NCI-H1417 (cell line): ENCODE measurements at places on chromosomes 5 and 9.

GRCh38 chr5:139725073-139725830 lies 70.4 kb upstream of the PSD2 start:
- DNase-seq: no peak

- no peak for DNase-seq
Measured at GRCh38 chr9:133987946-133988665, 4.0 kb downstream of the VAV2 start.

GRCh38 chr5:122009436-122009835 lies 47.7 kb downstream of the SRFBP1 start:
- DNase-seq: no peak

DNA sequence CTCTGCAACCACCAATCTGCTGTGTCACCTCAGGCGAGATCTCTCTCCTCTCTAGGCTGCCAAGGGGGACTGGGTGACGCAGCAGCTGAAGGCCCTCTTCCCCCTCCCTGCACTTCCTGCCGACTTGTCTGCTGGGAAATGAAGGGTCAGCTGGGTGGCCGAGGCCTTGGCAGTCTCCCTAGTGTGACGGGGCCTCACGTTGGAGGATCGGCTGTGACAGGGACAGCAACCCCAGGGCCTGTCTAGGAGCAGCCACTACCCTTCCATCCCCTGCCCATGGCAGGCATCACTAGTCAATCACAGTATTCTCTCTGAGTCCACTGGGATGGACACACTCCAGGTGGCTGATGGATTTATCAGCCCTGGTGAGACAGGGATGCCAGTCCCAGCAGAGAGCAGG lies 107.3 kb upstream of the SARDH start:
- DNase-seq: peak; percentile 26

- DNase-seq: peak; percentile 56
Measured at GRCh38 chr5:159098603-159099436, 896 bp downstream of the EBF1 start.

- no peak for DNase-seq
Measured at GRCh38 chr5:73989956-73990355, 364.0 kb downstream of the ARHGEF28 start.

DNA sequence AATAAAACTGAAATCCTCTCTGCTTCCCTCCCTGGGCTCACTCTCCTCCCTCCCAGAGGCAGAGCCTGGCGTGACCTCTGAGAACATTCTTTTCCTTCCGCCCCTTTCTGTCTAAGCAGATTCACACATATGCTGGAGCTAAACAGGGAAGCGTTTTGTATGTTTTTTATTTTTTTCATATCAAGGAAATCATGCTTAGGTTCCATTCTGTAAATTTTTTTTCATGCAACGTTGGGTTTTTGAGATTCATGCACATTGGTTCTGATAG lies 20.2 kb upstream of the BARHL1 start:
- no peak for DNase-seq

GRCh38 chr9:119004618-119004990 lies 364.6 kb downstream of the BRINP1 start:
- no peak for DNase-seq

- no peak for DNase-seq
Measured at GRCh38 chr5:139443831-139444453, 4.6 kb upstream of the DNAJC18 start.

GRCh38 chr5:67081261-67081660 lies 115.3 kb downstream of the CD180 start:
- DNase-seq: no peak

DNA sequence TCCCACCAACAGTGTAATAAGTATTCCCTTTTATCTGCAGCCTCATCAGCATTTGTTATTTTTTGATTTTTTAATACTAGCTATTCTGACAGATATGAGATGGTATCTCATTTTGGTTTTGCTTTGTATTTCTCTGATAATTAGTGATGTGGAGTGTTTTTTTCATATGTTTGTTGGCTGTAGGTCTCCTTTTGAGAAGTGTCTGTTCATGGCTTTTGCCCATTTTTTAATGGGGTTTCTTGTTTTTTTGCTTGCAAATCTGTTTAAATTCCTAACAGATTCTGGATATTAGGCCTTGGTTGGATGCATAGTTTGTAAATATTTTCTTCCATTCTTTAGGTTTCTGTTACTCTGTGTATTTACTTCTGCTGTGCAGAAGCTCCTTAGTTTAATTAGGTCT lies 445.4 kb upstream of the DAB2 start:
- DNase-seq: no peak

GRCh38 chr9:104868303-104868686 lies 59.7 kb downstream of the ABCA1 start:
- no peak for DNase-seq

- DNase-seq: no peak
Measured at GRCh38 chr9:70065572-70065971, 21.9 kb downstream of the MAMDC2 start.

- no peak for DNase-seq
Measured at GRCh38 chr9:106376689-106377088, 486.3 kb upstream of the ZNF462 start.

- no peak for DNase-seq
Measured at GRCh38 chr9:81035171-81035570, 654.2 kb downstream of the TLE1 start.

DNA sequence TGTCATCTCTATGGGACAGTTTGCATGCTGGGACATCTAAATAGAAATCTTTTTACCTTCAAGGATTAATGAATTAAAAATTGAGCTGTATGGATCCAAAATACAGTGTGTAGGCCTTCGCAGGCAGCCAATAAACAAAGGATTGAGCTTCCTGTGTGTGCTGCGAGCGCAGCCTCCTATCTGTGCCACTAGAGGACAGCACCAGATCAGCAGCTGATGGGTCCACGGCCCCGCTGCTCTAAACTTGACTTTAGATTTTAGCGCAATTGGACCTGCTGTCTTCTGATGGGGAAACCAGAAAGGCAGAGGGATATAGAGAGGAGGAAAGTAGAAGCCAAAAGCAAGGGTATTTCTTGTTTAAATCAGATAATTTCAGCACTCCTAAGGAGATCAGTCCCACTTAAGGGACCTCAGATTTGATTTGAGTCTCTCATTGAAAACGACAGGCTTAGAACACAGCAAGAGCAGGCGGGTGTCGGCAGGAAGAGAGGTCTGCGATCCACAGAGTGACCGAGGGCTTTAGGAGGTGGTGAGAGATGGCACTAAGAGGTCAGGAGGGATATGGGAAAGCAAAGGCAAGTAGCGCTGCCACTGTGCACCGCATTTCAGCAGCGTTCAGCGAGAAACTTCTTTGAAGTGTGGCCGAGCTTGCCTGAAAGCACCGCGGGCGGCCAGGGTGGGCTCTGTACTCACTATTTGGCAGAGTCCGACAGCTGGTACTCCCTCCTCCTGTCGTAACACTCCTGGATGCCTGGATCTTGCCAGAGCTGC lies 214.3 kb downstream of the GNA14 start:
- DNase-seq: peak; percentile 60

DNA sequence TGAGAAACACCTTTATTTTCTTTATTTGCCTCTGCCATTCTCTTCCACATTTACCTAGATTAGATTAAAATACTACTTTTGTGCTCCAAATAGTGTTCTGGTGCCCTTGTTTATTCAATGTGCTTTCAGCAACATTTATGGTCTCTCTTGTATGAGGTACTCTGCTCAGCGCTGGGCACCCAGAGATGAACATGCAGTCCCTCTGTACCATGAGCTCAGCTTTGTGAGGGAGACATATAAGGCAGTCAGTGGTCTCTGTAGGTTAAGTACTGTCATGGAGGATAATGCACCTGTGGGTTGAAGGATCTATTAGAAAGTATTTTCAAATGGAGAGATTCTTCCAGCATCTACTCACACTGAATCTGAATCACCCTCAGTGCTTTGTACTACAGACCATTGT lies 176.5 kb downstream of the TAF11L14 start:
- DNase-seq: no peak

DNA sequence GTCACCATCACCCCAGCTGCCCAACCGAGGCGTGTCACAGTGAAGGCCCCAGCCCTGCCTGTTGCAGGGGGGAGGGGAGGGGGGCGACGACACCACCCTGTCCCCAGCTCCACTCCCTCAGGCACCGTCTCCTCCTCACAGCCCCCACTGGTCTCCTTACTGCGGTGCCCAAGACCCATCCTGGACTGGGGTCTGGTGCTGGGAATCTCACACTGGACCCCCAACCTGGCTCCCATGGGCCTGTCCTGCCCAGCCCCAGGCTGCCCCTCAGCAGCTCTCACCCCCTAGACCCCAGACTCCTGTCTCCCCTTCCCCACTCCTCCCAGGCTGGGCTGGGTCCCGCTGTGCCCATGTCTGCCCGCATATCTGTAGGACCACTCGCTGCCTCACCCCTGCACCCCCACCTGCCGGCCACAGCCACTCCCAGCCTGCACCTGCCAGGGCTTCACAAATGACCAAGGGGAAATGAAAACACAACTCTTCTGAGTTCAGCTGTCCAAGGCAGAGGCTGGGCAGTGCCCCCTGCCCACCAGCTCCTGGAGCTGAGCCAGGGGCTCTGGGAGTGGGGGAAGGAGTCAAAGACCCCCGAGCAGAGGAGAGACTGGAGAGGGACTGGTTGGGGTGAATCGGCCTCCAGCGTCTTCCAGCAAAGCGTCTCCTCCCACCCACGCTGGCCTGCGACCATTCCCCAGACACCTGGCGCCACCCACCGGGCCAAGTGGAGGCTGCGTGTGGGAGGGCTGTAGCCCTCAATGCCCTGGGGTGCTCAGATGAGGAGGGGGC lies 32.6 kb upstream of the EGFL7 start:
- DNase-seq: peak; percentile 81

DNA sequence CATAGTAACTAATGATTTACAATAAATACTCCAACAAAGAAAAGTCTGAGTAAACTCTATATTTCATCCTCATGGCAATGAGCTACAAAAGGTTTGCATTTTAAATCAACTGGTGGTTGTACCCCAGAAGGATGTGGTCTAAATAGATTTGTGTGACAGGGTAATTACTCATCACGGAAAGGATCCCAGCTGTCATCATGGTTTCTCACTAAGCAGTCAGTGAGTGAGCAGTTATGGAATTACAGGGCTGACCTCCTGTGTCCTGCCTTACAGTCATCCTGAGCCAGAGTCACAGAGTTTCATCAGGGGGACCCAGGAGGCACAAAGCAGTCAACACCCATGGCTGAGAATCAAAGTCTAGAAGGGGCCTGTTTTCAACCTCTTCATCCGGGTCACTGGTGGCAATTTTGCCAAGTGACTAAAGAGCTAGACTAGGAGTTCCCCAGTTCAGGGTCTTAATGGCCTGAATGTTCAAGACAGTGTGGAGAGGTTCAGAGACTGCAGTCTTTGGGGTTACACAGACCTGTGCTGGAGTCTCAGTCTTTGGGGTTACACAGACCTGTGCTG lies 210.7 kb upstream of the SLC24A2 start:
- peak; percentile 1 for DNase-seq

- DNase-seq: no peak
Measured at GRCh38 chr9:80375477-80375876, 803.7 kb downstream of the TLE4 start.

GRCh38 chr9:95268681-95269080 lies 48.8 kb downstream of the FANCC start:
- peak; percentile 63 for DNase-seq

- DNase-seq: no peak
Measured at GRCh38 chr5:19169426-19169825, 818.6 kb downstream of the CDH18 start.

DNA sequence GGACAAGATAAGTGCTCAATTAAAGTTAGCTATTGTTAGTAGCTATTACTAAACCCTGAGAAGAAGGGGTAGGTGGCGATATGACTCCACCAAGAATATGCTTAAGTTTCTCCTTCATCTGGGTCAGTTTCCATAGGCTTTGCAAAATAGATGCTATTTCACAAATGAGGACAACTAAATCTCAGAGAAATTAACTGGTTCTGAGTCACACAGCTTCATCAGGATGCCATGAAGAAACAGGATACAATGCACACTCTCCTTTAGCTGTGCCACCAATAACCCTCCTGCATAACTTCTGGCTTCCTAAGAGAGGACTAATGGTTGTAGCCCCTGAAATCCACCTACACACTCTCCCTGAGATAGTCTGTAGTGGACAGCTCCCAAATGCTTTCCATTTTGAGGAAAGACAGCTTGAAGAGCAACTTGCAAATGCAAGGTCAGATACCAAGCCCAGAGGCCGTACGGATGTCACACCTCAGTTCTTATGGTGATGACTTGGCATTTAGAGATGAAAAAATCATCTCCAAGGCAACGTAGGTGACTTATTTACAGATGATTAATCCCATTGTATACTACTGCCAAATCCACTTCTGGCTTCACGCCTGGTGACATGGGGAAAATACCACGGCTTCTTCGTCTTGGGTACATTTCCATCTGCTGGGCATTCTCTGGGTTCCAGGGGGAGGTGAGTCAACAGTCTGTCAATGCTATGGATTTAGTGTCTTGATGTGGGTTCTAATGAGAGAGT lies 251.4 kb upstream of the IL12B start:
- DNase-seq: peak; percentile 80

GRCh38 chr5:126044111-126044668 lies 379.0 kb upstream of the GRAMD2B start:
- peak; percentile 60 for DNase-seq

- DNase-seq: peak; percentile 73
Measured at GRCh38 chr5:22053195-22053594, 799.9 kb downstream of the CDH12 start.

- no peak for DNase-seq
Measured at GRCh38 chr5:56415356-56415765, 182.2 kb upstream of the ANKRD55 start.

- DNase-seq: no peak
Measured at GRCh38 chr9:109816490-109816889, 36.5 kb downstream of the PALM2AKAP2 start.

GRCh38 chr5:77031891-77032290 lies 1.7 kb downstream of the AGGF1 start:
- DNase-seq: no peak

DNA sequence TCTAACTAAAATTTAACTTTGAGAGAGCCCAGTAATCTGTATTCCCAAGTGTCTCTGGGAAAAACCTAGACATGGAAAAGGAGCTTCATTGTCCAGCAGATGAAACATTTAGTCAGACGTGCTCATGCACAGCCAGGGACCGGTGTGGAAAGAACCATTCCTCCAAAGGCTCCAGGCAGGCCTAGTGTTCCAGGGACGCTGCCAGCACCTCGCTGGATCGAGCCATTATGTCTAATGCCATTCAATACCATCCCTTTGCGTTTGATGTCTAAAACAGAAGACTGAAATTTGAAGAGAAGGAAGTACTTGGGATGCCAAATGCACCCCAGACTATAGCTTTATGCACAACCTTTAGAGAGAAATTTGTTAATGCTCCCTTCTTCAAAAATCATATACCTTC lies 1.4 kb upstream of the CHSY3 start:
- DNase-seq: no peak

- no peak for DNase-seq
Measured at GRCh38 chr5:2699686-2700085, 51.8 kb downstream of the IRX2 start.

- DNase-seq: no peak
Measured at GRCh38 chr5:157547941-157548512, 27.5 kb downstream of the ADAM19 start.

GRCh38 chr9:113479174-113479621 lies 15.7 kb downstream of the RGS3 start:
- no peak for DNase-seq
